ENCODE measurements at places on chromosomes 16 and 17. TPM values are rescaled to one million over a fixed set of nuclear protein-coding genes. Genes with fewer than 3 reads are reported as not detected.

- no peak for DNase-seq
These were observed 20.5 kb upstream of the CCL2 start for GRCh38 chr17:34234616-34235015.

KRTAP2-1 gene
- not detected for total RNA-seq

GRCh38 chr17:81693509-81694210, 9.5 kb upstream of the MRPL12 start:
- no peak for DNase-seq

DNA sequence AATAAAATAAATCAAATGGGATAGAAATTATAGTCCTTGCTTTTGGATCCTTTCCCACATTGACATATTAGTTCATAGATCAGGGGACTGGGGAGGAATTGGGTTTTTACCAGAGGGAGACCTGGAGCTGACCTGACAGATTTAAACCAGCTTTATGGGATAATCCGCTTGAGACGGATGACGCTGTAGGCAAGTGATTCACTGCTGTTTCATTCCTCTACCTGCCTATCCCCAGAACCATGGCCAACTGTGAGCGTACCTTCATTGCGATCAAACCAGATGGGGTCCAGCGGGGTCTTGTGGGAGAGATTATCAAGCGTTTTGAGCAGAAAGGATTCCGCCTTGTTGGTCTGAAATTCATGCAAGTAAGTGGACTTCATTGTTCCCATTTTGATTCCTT, 2.1 kb downstream of the NME1 start:
- no peak for DNase-seq

- DNase-seq, result peak; percentile 52
These were observed at the start of gene TBX21 for GRCh38 chr17:47733047-47733673. TSS of gene TBX21 (plus strand) at chr17:47733236. CDS start at chr17:47733455, 219 bp downstream.

- DNase-seq, result no peak
These were observed 9.9 kb downstream of the PIRT start for GRCh38 chr17:10827898-10828552.

GRCh38 chr17:45021607-45022287, 29.7 kb downstream of the DCAKD start:
- DNase-seq, result peak; percentile 92

NPIPA7 gene
- total RNA-seq, result 2.0 TPM

GRIN2C gene
- total RNA-seq, result 1.2 TPM

- DNase-seq, result no peak
These were observed 22.1 kb downstream of the RAI1 start for GRCh38 chr17:17703140-17703919.

- no peak for DNase-seq
These were observed 81.1 kb downstream of the RGS9 start for GRCh38 chr17:65218261-65218660.

DNA sequence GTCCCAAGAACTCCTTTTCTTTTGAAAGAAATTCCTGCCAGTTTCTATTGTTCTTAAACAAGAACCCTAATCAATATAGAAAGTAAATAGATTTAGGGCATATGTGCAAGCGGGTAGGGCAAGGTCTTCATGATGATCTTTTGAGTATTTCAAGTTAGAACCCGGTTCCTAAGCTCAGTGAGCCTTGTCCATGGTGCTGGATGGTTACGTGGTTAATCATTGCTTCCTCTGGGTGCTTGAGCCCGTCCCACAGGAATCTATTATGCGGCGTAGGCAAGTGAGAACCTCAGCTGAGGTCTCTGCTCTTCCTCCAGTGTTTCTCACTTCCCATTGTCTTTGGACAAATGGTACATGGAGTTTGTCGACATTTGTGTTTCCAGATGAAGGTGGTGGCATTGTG, 580.8 kb upstream of the EEF2KMT start:
- no peak for DNase-seq

SPEM2 gene
- total RNA-seq, result not detected

DNA sequence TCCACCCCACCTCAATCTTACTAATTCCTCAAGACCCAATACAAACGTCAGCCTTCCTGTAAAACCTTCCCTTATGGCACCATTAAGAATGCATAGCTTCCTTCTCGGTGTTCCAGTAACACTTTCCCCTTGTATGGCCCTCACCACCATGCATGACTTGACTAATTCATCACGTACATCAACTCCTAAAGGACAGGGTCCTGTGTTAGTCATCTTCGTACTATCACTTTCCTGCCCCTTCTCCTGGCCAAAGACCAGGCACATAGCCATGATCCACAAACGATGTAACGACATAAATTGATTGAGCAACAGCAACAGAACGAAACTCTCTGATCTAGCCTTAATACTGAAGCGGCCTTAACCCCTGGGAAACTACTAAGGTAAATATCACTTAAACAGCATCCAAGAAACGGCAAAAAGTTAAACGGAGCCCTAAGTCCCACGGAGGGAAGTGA, 612 bp downstream of the PSMD12 start:
- no peak for DNase-seq

DNA sequence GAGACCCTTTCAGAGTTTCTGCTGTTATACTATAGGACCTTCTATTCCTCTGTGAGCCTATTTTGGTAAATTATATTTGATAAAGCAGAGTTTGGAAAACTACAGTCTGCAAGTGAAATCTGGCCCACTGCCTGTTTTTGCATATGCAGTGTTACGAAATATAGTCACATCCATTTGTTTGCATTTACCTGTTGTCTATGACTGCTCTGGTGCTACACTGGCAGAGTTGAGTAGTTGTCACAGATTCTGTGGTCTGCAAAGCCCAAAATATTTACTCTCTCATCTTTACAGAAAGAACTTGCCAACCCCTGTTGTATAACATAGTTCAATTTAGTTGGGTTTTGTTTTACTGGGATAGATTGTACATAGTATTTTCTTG, 42.3 kb downstream of the TNRC6A start:
- no peak for DNase-seq

ZSCAN10 gene
- total RNA-seq, result not detected

DNA sequence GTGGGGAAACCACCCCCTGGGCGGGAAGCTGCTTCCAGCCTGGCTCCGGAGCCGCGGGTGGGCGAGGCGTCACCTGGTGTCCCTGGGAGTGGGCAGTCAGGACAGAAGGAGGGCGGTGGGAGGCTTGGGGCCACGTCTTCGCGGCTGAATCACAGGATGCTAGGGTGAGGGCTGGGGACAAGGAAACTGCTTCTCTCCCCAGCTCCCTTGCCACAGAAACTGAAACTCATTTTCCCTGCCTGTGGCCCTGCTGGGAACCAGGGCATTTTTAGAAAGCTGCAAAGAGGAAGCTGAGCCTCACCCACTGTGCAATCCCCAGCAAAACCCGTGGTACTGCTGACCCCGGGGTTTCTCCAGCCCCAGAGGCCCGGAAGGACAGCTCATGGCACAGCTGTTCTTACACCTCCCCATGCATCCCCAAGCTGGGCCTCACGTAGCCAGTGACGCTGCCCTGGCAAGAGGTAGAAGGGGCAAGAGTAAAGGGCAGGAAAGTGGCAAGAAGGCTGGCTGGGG, 8.2 kb downstream of the RHBDF2 start:
- DNase-seq, result peak; percentile 69

CDK5R1 gene
- 271 TPM for total RNA-seq

DNA sequence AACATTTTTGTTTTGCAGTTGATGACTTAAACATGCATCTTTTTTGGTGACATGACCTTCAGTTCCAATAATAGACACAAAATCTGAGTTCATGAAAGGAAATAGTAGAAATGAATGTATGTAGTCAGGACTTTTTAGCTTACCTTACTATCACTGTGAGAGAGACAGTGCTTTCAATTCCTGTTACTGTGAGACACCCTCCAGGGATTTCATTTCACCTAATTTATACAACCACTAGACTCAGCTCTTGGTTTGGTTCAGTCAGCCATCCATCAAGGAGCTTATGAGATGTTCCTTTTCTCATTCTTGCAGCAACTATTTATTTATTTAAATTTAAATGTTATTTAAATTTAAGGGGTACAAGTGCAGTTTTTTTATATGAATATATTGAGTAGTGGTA, 77.9 kb downstream of the MAP2K4 start:
- no peak for DNase-seq

DNA sequence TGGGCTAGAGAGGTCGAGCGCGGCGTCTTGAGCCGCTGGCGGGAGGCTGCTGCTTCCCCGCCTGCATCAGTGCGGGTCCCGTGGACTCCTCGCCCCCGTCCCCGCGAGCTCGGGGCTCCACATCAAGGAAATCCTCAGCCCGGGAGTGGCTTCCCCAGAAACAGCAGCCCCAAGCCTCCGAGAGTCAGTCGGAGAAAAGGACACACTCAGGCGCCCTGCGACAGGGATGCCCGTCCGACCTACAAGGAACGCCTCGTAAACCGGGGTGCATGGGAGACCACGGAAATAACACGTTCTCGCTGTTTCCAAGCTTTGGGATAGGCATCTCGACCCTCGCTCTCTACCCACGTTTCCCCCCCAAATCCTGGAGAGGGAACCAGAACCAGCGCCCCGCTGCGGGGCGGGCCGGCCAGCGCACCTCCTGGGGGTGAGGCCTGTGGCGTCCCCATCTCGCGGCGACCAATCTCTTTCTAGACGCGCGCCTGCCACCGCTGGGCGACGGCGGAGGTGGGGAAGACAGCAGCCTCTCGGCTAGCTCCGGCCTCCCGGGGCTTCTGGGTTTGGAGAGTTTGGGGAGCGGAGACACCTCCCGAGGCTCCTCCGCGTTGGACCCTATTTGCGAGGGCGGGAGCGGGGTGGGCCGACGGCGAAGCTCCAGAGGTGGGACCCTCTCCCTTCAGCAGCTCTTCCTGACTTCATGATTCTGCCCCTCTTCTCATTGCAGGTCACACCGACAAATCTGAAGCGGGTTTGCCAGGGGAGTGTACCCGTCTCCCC, 759 bp upstream of the TP53I13 start:
- DNase-seq, result peak; percentile 75

GRCh38 chr17:41885733-41886132, 20.5 kb upstream of the KLHL11 start:
- DNase-seq, result no peak

KRT12 gene
- not detected for total RNA-seq

COG8 gene
- total RNA-seq, result 41.6 TPM

DNA sequence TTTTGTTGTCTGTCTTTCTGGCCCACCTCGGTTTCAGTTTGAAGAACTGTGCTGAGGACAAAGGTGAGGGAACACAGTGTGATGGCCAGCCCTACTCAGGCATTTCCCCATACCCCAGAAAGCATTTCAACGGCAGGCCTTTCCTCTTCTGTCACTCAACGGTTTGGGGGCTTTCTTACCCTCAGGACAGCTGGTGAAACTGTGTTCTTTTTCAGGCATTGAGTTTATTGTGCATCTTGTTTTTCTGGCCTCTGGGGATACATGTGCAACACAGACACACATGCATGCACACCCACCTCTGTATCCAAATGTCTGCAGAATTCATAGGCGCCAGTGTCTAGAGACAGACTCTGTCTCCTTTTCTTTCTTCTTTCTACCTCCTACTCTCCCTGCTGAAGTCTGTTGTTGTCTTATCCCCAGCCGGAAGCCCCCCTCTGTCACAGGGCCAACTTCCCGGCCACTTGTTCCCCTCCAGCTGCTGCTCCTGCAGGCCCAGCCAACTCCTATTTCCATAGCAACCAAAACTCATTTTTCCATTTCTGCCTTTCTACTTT, 17.0 kb downstream of the CHD9 start:
- no peak for DNase-seq

SAMD14 gene
- total RNA-seq, result 21.2 TPM

- DNase-seq, result no peak
These were observed 23.2 kb upstream of the TEKT3 start for GRCh38 chr17:15364615-15365014.

GALR2 gene
- total RNA-seq, result not detected

GRCh38 chr17:69501591-69502468, 87.3 kb downstream of the MAP2K6 start:
- no peak for DNase-seq

DNA sequence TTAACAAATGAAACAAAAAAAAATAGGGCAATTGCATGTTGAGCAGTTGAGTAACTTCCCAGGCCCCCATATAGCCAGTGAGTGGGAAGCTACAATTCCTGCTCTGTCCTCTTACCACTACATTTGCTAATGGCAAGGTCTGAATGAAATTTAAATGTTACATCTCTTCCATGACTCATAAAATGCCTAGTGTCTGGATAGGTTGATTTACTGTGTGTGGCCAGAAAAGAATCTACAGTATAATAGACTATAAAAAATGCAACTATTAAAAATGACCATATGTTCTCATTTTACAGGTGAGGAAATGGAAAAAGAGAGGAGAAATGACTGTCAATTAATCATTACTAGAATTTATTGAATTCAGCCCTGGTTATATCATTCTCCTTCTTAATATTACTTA, 1199.3 kb downstream of the CDH11 start:
- DNase-seq, result no peak

- DNase-seq, result no peak
These were observed 6.3 kb downstream of the TERF2IP start for GRCh38 chr16:75653922-75654321.

DNA sequence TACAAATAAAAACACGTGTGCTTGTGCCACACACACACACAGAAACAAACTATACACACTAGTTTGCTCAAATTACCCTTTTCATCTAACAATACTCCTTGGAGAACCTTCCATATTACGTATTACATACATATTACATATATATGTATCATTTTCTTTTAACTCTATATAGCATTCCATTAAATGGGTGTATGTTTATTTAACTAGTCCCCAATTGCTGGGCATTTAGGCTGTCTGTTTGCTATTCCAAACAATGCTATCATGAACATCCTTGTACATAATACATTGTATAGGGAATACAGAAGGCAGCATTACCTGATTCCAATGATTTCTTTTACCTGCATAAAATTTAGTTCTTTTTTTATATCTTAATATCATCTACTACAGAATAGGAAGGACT, 73.1 kb downstream of the SKAP1 start:
- DNase-seq, result no peak

GRCh38 chr16:53209429-53209828, 154.6 kb downstream of the CHD9 start:
- no peak for DNase-seq

DNA sequence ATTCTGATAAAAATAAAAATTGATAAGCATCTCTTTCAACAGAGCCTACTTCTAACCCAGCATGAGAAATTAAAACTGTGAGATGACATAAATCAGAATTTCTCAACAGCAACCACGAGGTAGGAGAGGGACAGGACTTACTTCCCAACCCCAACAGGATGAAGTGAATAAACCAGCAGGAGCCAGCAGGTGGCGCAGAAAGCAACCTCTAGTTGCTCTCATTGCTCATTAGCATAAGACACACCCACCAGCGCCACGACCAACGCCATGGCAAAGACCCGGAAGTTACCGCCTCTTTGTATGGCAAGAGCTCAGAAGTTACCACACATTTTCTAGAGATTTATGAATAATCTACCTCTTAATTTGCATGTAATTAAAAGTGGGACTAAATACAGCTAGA, 189.4 kb upstream of the CDH8 start:
- DNase-seq, result no peak

CSNK1D gene
- total RNA-seq, result 22.8 TPM
